ENCODE measurements at places on chromosomes 4 and X.

GRCh38 chrX:19156186-19156585 is 33.9 kb upstream of the ADGRG2 start:
- no peak for DNase-seq

DNA sequence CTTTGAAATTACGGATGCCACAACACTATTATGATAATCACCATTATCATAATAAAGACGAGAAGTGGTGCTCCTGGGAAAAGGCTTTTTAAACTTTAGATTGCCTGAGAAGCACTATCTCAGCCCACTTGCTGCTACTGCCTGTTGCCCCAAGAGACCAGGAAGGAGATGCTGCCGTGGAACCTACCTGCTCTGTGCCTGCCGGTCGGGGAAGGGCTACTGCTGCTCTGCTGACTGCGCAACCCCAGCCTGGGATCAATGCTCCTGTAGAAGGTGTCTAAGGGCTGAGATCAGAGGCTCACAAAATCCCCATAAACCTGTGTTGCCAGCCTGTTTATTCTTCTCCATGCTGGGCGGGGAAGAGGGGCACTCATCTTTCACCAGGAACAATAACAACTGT is 145.3 kb upstream of the VCX3B start:
- DNase-seq, result no peak

- no peak for DNase-seq
Observed at GRCh38 chr4:132592340-132592739, 556.8 kb upstream of the PCDH10 start.

DNA sequence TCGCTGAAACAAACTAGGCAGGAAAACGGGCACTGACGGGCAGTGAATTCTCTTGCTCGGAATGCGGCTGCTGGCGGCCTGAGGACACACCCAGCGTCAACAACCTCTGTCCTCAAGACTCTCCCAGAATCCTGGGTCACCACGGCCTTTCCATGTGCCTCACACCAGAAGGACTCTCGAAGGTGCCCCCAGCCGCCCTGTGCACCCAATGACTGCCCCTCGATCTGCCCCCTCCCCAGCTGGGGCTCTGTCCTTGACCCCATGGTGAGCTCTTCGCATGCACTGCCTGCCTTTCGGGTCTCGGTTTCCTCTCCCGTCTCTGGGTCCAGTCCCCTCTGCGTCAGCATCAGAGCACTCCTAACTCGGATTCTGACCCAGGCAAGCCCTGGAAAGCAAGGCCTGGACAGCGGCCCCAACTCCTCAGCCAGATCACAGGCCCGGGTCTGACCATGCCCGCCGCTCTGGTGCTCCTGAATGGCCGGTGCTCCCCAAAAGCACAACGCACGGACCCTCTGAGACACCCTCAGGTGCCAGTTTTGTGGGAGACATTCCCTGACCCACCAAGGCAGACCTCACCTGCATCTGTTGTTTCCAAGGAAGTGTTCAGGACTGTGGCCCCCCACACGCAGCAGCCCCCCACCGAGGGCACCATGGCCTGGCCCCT is 56.0 kb downstream of the ACOX3 start:
- no peak for DNase-seq

DNA sequence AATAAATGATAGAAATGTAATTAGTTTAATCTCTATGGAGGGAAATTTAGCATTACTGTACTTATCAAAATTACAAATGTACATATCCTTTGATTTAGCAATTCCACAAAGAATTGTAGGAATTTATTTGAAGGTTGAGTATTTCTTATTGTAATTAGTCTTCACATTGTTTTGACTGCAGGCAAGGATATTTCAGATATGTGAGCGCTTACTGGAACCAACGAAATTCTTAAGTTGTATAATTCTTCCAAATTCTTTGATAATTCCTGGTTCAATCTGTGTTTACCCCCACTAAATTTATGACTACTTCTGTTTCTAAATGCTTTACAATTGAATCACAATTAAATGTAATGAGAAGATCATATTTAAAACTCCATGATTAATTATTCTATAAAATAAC is 26.9 kb upstream of the WWC2 start:
- DNase-seq, result no peak

GRCh38 chrX:38342853-38343778 is 9.3 kb upstream of the OTC start:
- no peak for DNase-seq

- DNase-seq, result no peak
Observed at GRCh38 chr4:67624939-67625338, 66.4 kb downstream of the STAP1 start.

DNA sequence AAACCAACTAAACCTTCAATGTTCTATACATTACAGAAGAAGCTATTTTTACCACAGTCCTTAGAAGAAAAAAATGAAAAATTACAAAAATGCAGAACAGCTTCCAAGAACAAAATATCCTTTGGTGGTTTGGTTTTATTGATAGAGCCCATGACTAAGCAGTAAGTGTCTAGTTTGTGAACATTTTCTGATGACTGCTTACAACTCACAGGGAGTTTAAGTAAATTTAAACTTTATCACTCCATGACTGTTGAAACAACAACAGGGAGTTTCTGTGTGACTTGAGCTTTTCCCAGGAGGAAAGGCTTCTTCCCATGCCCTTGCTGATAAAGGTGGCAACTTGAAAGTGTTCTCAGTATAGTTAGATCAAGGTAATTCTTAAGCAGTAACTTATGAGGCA is 2.9 kb downstream of the PF4 start:
- DNase-seq, result no peak

DNA sequence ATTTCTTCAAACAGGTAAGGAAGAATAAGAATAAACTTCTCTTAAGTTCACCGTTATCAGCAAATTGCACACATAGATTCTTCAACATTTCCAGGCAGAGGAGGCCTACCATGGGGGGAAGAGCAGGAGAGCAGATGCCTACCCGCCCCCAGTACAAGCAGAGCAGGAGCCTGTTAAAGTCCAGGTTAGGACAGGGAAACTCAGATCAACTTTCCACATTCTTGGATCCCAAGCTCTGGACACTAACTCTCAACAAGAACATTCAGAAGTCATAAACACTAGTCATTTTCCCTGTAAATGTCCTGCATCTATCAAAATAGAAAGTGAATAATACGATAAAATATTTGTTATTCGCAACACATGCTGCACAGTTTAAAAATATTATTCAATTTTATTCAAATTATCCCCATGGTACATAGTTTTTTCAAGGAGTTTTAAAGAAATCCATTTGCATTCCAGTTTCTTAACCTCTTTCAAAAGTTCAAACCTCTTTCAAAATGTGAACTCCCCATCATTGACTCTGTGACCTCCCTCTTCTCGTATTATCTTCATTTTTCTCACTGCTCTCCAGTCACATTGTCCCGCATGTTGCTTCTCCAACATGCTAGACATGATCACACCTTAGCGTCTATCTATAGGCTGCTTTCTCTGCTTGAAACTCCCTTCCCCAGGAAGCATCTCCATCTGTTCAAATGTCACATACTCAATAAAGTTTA is 185.2 kb upstream of the NEIL3 start:
- no peak for DNase-seq

GRCh38 chrX:100494646-100495370 is 84.7 kb upstream of the PCDH19 start:
- no peak for DNase-seq

DNA sequence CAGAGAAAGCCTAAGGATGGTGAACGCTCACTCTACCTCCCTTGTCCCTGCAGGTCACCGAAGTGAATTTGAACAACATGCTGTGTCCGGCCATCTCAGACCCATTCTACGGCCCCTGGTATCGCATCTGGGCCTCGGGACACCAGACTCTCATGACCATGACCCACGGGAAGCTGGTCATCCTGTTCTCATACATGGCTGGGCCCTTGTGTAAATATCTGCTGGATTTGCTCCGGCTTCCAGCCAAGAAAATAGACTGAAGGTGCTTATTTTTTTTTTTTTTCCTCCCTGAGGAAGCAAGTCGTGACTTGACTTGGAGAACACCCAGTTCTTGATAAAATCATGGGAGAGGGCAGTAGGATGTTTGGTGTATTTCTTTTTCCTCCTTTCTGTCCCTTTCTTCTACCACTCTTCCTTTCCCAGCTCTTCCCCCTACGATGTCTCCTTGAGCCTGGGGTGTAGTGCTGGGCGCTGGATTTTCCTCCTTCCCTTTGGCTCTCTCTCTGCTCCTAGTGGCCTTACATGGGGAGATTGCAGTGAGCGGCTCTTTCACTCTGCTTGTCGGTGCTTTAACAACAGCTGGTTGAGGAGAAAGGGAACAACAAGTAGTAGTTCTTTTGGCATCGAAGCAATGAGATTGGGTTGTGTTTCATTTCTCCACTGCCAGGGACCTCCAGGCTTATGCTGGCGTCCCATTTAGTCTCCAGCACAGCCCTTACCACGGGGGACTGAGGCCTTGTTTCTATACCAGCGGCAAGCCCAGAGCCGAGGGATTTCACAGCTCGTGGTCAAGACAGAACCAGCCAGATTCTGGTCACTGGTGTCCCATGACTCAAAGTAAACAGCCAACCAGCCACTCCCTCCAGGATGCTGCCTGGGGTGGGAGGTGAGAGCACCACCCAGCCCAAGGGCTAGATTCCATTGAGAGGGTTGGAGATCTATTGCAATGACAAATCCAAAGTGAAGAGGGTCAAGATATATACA is 144.4 kb downstream of the AMMECR1 start:
- DNase-seq, result no peak

GRCh38 chr4:57448901-57449300 is 338.7 kb upstream of the IGFBP7 start:
- no peak for DNase-seq

GRCh38 chr4:46329118-46329976 is 60.6 kb downstream of the GABRA2 start:
- DNase-seq, result no peak

DNA sequence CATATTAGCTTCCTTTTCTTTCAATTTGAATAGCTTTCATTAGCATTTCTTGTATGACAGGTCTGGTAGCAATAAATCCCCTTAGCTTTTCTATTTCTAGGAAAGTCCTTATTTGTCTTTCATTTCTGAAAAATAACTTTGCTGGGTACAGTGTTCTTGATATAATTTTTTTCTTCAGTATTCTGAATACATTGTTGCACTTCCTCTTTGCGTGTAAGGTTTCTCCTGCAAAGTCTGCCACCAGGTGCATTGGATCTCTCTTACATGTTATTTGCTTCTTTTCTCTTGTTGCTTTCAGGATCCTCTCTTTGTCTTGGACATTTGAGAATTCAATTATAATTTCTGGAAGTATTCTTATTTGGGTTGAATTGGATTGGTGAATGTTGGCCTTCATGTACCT is 663.7 kb downstream of the GRXCR1 start:
- DNase-seq, result no peak

DNA sequence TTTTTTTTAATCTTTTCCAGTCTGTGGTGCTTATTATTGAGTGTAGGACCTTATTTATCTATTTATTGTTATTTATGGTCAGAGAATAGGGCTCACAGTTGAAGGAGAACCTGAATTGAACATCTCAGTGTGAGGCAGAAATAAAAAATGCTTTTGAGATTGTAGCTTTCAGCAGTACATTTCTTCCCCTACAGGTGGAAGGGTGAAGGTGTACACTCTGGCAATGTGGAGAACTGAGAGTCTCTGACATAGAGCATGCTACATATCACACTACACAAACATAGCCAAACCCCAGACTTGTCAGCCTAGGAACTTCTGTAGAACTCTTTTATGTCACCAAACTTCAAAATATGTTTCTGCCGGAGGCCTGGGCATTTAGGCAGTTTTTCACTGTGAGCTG is 140.2 kb downstream of the STIM2 start:
- no peak for DNase-seq

- no peak for DNase-seq
Observed at GRCh38 chr4:155907556-155907955, 4.1 kb downstream of the TDO2 start.

GRCh38 chr4:123430031-123430430 is 33.4 kb downstream of the SPRY1 start:
- no peak for DNase-seq

GRCh38 chr4:187469627-187470026 is 525.9 kb upstream of the ZFP42 start:
- DNase-seq, result no peak

- no peak for DNase-seq
Observed at GRCh38 chr4:185508181-185508580, 27.1 kb downstream of the PDLIM3 start.

GRCh38 chr4:74536557-74536956 is 91.6 kb downstream of the AREG start:
- no peak for DNase-seq

- no peak for DNase-seq
Observed at GRCh38 chrX:3006495-3006894, at the start of gene ARSH. Gene ARSH, plus strand, starts transcription at chrX:3006546. Its CDS starts 67 bp downstream, at chrX:3006613.

DNA sequence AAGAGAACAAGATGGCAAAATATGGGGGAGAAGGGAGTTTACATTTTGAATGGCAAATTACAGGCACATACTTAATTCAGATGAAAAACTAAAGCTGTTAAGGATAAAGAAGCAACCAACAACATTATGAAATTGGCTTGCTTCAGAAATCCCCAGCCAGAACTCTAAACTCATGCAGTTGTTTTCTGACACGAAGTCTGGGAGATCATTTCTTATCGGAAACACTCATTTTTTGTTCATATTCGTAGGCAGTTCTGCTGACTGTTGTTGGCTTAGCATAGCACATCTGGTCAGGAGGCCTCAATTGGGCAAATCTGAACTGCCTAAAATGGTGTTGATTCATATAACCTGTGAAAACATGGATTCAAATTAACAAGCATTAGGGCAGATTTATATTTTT is 33.0 kb upstream of the ARHGAP6 start:
- DNase-seq, result no peak

DNA sequence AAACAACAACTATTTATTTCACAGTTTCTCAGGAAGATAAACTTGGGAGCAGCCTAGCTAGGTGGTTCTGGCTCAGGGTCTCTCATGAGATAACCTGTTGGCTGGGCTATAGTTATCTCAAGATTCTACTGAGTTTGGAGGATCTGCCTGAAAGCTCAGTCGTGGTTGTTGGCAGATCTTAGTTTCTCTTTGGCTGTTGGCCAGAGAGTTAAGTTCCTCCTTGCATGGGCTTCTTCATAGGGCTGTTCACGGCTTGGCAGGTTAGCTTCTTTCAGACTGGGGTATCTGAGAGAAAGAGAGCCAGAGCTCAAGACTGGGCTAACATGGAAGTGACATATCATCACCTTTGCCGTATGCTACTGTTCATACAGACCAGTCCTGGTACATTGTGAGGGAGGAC is 28.7 kb downstream of the SEC24B start:
- DNase-seq, result no peak

- no peak for DNase-seq
Observed at GRCh38 chr4:123891881-123892280, 495.3 kb downstream of the SPRY1 start.

GRCh38 chrX:118727686-118728339 is 407 bp downstream of the IL13RA1 start:
- DNase-seq, result peak; percentile 73

GRCh38 chr4:31148990-31149389 is 428.8 kb downstream of the PCDH7 start:
- DNase-seq, result no peak

- DNase-seq, result no peak
Observed at GRCh38 chr4:182212211-182212761, 30.9 kb upstream of the TENM3 start.
